Head of caudate nucleus (tissue), 42 donors: ENCODE measurements at places on chromosomes 7 and 10.

GRCh38 chr10:49689882-49690510 lies 10.5 kb downstream of the C10orf53 start:
- DNase-seq: no peak

DNA sequence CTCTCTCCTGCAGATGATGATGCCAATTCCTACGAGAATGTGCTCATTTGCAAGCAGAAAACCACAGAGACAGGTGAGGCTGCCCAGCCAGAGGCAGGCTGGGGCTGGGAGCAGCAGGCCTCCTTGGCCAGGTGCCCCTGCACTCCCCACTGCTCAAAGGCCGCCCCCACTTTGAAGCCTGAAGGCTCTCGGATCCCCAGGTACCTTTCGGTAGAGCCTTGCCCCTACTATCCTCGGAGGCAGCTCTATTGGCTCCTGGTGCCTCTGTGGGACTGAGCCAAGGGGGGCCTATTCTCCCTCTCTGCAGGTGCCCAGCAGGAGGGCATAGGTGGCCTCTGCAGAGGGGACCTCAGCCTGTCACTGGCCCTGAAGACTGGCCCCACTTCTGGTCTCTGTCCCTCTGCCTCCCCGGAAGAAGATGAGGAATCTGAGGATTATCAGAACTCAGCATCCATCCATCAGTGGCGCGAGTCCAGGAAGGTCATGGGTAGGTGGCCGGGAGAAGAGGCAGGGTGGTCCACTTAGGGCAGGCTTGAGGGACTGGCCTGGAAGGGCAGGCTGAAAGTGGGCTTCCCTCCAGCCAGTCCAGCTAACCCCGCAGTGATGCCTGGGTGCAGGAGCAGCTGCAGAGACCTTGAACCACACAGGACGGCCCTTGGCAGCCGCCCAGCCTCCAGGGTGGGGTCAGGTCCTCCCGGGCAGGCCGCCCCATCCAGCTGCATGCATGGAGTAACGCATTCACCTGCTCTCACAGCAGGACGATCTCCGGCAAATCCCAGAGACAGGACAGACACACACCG lies 14.1 kb downstream of the LAT2 start:
- DNase-seq: no peak

DNA sequence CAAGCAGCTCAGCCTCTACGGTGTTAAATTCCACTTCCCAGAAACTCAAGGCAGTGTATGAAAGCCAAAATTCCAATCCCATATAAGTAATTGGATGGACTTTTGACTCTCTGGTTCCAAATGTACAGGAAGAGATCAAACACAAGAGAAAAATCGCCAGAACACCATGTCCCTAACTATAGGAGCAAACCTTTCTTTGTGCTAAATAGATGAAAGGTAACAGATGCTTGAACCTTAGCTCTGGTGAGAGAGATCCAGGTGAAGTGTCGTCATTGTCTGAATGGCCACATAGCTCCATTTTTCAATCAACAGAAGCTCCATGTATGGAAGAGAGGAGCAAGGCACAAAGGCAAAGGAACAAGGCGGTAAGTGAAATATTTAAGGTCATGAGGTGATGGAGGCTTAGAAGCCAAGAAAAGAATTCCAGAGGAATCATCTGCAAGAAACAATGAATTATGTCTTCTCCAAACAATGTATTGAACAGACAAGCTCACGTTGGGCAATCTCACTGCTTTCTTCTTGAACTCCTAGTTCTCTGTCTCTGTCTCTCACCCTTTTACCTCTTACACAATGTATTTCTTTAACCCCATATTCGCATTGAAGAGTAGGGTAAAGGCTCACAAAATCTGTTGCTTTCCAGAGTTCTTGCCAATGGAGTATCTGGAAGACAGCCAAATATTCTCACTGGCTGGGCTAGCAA lies 585.1 kb downstream of the GATA3 start:
- DNase-seq: no peak

DNA sequence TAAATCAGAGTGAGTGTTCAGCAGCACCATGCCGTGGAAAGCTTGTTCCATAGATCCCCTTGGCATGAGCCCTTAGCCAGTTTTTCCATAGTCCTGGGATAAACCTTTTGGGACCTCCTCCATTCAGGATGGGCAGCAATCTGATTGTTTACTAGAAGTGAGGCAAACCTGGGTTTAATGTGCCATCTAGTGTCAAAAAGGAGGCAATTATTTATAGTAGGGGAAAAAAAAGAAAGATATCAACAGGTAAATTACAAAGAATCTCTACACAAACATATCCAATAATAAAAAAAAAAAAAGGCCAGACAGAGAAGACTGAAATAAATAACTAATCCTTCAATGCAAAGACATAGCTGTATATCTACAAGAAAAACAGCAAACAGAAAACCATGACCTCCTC lies 229.0 kb upstream of the STK17A start:
- DNase-seq: no peak

- DNase-seq: no peak
These were observed 387 bp downstream of the EPHA1 start for GRCh38 chr7:143408252-143408685.

DNA sequence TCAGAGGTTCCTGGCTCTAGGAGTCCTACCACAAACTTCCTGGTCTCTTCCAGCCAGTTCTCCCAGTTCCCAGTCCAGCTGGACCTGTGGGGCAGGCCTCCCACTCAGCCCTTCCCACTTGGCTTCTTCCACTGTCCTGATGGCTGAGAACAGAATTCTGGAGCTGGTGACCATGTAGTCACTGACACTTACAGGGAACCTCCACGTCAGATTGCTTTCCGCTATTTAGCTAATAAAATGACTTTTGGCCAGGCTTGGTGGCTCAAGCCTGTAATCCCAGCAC lies 63.5 kb upstream of the ZRANB1 start:
- DNase-seq: no peak

GRCh38 chr7:50226145-50226544 lies 78.4 kb upstream of the IKZF1 start:
- no peak for DNase-seq

DNA sequence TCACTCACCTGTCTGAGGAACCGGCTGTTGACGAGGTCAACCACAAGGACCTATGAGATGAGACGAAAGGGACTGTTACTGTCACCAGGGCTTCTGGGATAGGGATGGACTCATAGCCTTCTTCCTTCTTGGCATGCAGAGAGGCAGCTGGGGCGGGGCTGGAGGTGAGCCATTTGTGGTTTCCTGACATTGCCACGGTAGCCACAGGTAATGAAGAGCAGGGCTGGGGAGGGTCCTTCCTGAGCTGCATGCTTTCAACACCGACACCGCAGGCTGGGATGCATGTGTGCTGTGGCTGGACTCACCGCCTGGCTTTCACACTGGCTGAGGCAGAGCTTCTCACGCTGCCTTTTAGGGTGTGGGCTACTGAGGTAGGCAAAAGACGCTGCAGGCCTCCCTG lies 46.4 kb upstream of the MKRN1 start:
- no peak for DNase-seq

DNA sequence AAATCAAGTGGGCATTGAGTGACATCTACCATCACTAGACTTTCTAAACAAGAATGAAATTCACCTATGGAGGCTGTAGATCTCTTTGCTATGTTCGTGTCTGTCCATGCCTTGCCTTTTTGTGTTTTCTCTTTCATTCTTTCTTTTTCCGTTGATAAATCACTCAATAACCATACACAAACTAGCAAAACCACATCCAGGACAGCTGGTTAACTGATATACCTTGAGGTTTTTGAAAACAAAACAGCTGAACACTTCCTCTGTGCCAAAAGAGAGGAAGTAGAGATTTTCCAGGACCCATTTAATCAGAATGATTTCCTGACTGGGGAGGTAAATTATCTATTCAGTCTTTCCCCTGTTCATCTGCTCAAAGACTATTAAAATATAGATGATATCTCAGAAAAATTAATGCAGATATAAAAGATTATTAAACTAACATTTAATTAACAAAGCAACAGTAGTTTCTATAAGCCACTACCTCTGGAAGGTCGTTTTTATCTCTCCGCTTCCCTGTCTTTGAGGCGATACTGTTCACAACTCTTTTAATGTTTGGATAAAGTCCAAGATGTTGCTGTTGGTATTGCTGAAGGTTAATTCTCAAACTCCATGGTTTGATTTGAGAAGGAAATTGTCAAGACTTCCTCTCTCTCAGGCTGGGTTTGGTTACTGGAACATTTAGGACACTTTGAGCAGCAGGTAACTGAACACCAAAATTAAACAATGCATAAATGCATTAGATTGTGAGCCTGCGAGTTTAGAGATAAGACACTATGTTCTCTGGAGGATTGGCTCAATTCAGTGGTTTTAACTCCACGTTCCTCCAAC lies 24.4 kb upstream of the C10orf67 start:
- DNase-seq: no peak

DNA sequence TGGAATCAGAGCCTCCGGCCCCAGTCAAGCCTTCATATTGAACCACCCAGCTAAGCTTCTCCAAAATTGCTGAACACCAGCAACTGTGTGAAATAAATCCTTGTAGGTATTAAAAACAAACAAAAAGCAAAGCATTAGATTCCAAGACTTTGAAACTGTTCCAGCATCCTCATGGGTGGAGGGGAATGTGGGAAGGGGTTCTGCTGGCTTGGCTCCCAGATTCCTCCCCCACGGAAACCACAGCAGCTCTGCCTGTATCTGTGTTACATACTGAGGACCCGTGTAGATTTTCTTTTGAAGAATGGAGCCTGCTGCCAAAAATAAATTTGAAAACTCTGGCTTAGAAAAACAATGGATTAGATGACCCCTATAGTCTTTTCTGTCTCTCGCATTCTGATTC lies 20.0 kb downstream of the AKR1B1 start:
- no peak for DNase-seq

GRCh38 chr10:124196659-124197058 lies 103.3 kb upstream of the CHST15 start:
- no peak for DNase-seq

- no peak for DNase-seq
These were observed 342 bp downstream of the OR2AE1 start for GRCh38 chr7:99876491-99876890.

DNA sequence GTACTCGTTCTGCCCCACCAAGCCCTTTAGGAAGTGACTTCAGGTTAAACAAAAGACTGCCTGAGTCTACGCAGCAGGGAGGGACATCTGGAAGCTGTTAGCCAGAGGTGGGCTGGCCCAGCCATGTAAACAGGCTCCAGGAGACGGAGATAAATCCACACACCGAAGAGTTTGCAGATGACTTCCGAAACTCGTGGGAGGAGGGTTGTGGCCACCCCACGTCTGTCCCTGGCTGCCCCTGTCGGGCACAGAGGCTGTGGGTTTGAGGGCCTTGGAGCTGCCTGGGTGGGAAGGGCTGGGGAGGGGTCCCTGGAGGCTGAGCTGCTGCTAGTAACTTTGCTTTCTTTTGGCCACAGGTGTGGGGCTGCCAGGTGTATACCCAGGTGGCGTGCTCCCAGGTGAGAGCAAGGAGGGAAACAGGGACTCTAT lies 15.6 kb downstream of the ELN start:
- no peak for DNase-seq

DNA sequence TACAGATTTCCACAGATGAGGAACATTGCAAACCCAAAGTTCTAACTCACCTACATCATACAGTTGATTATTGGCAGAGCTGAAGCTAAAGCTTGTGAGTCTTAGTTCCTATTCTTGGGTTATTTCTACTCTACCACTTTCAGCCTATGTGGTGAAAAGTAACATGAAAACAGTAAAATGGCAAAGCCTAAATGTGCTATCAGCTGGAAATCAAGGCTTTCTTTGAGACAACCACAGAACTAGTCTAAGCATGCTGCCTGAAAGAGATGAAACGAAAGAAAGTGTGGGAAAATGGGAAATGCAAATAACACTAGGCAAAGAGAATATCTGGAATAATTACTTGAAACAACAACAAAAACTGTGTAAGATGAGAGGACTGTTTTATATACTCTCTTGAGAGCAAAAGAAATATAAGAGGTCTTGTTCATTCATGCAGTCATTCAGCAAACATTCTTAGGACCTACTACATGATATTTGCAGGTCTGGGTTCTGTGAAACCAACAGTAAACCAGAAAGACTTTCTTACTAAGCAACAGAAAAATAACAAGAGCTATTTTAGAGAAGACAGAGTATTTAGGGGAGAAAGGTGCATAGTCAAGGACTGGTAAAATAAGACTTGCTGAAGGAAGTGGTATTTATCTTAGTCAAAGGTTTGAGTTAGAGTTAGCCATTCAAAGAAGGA lies 437.1 kb downstream of the HTR7 start:
- DNase-seq: no peak

GRCh38 chr7:94481279-94481678 lies 28.3 kb upstream of the CASD1 start:
- no peak for DNase-seq

DNA sequence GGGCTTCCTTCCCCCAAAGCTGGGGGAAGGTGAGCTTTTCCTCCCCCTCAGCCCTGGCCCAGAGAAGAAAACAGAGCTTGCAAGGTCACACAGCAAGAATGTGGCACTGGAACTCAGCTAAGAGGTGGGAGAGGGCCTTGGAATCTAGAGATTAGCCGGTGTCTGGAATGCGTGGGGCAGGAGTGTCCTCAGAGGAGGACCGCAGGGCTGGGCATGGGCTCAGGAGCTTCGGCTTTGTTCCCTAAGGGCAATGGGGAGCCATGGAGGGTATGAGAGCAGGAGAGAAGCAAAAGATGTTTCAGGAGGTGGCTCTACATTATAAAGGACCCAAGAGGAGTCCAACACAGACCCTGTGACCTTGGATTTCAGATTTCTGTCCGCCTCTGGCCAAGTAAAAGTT lies 127.2 kb upstream of the TNRC18 start:
- no peak for DNase-seq

DNA sequence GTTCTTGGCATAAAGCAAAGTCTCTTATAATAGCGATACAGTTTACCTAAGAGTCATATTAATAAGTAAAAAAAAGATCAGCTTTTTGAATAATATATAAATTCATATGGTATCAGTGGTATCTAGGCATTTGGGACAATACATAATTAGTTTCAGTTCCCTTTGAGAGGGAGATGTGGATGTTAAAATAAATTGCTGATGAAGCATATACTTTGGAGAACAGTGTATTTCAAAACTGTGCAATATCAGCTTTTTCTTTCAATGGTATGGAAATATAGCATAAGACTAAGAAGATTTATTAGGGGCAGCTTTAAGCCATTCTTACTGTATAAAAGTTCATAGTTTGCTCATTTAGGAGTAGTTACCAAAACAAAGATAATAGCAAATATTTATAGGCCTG lies 35.5 kb downstream of the MDFIC start:
- no peak for DNase-seq

DNA sequence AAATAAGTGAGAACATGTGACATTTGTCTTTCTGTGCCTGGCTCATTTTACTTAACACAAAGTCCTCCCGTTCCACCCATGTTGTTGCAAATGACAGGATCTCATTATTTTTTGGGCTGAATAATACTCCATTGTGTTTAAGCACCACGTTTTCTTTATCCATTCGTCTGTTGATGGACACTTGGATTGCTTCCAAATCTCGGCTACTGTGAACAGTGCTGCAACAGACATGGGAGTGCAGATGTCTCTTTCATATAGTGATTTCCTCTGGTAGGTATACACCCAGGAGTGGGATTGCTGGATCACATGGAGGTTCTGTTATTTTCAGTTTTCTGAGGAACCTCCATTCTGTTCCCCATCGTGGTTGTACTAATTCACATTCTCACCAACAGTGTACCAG lies 264.4 kb upstream of the GALNT17 start:
- DNase-seq: no peak
